ENCODE measurements at places on chromosomes 11 and 22. TPM values are rescaled to one million over a fixed set of nuclear protein-coding genes. Genes with fewer than 3 reads are reported as not detected.

GRCh38 chr11:83027794-83028193 lies 43.9 kb downstream of the RAB30 start:
- no peaks in the 10 kb centered on the region for H3K36me3 ChIP-seq
- H3K27me3 ChIP-seq: no peaks in the 10 kb centered on the region
- H3K27ac ChIP-seq: no peak overlapping the region
- DNase-seq: no peak
- H3K4me1 ChIP-seq: peaks cover 28% of the 10 kb centered on the region

DNA sequence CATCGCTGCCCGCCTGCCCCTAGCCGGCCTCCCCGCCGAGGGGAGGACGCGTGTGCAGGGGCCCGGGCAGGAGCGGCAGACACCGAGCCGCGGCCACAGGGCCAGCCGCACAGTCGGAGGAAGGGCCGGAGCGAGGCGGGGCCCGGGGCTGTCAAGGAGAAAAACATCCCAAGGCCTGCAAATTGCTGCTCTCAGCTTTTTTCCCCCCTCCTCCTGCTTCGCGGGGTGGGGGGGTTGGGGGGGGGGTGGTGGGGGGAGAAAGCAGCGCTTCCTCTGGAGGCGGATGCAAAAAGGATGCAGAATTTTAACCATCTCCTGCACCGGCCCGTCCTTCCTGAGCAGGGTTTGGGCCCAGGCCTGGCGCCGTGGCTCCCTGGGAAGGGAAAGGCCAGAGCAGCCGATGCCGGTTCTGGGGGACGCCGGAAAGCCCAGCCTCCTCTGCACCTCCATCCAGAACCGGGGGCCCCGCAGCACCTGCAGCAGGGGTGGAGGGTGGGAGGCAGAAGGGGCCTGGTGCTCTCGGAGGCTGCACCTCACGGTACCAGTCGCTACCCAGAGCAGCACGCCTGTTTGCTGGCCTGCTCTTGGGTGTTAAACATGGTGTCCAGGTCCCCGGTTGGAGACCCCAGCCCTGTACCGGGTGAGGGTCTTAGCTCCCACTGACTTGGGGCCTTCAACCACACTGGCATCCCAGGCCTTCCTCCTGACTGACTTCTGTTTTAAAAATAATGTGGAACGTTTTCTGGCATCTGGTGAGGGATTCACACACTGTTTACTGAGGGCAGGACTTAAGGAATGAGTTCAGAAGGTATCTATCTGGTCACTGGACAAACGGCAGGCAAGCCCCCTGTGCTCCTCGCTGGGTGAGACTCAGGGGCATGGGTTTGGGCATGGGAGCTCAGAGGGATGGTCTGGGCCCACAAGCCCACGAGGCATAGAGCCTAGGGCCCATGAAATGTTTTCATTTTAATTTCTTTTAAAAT lies 77.4 kb upstream of the WNT7B start:
- H3K4me3 ChIP-seq: peak overlapping the region; percentile 80
- peak overlapping the region; percentile 99 for H3K27ac ChIP-seq
- peak; percentile 52 for DNase-seq

DNA sequence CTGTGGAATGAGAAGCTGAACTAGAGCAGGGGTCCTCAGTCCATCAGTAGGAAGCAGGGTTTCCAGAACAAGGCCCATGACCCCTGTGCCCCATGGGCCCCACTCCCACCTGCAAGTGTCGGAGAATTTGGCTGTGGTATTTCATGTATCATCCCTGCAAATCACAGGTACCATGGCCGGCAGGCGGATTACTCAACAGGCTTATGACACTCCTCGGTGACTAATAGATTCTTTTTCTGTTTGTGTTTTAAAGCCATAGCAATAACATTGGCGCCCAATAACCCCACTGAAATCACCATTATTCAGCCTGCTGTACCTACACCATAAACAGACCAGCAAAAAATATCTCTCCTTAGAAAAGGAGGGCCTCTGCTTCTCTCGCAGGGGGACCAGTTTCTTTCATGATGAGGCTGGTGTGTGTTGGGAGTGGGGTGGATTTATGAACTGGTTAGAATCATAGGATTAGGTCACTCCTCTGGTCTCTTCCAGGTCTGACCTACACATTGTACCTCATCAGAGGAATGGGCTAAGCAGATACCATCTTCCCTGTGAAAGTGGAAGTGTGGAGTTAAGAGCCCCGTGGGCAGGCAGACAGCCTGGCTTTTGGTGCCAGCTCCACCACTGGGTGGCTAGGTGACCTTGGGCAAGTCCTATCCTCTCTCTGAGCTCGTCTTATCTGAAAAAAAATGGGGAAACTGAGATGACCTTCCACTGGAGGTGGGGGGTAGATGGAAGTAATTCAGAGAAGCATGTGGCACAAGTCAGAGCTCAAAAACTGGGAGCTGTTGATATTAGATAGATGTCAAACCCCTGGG lies 60.2 kb upstream of the WNT11 start:
- no peaks in the 10 kb centered on the region for H3K4me1 ChIP-seq
- no peaks in the 10 kb centered on the region for H3K27me3 ChIP-seq

GRCh38 chr11:19474954-19475721 lies 234.4 kb upstream of the E2F8 start:
- H3K4me1 ChIP-seq: no peaks in the 10 kb centered on the region
- no peak for DNase-seq
- H3K4me3 ChIP-seq: no peak overlapping the region
- no peaks in the 10 kb centered on the region for H3K36me3 ChIP-seq
- peaks cover 8% of the 10 kb centered on the region for H3K27me3 ChIP-seq

GRCh38 chr11:112958670-112959069 lies 2.5 kb upstream of the NCAM1 start:
- H3K4me1 ChIP-seq: peaks cover 22% of the 10 kb centered on the region
- no peak overlapping the region for H3K27ac ChIP-seq
- no peak for DNase-seq
- peaks cover 29% of the 10 kb centered on the region for H3K27me3 ChIP-seq

DNA sequence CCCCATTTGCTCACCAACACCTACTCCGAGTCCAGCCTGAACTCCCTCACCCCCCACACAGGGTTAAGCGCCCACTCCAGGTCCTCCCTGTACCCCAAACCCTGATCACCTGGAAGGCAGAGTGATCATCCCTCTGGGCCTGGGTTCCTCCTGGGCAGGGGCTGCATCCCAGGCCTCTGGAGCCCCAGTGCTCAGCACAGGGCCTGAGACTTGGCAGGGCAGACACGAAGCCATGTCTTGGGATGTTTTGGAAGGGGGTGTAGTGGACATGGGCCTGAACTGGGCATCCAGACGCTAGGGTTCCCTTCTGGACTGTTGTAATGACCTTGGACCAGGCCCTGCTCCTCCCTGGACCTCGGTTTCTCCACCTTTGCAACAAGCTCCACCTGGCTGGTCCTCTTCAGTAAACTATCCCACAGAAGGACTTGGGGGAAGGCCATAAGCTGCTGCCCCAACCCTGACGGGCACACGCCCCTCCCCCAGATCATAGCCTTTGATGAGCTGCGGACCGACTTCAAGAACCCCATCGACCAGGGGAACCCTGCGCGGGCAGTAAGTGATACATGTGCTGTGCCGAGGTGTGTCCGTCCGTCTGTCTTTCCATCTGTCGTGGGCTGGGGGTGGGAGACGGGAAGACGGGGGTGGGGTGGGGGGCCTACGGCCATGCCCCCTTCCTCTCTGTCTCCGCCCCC lies 3.9 kb downstream of the CNIH2 start:
- H3K4me1 ChIP-seq: peaks cover 33% of the 10 kb centered on the region
- H3K36me3 ChIP-seq: peaks cover 31% of the 10 kb centered on the region
- DNase-seq: no peak
- H3K4me3 ChIP-seq: no peak overlapping the region
- H3K27ac ChIP-seq: no peak overlapping the region

DNA sequence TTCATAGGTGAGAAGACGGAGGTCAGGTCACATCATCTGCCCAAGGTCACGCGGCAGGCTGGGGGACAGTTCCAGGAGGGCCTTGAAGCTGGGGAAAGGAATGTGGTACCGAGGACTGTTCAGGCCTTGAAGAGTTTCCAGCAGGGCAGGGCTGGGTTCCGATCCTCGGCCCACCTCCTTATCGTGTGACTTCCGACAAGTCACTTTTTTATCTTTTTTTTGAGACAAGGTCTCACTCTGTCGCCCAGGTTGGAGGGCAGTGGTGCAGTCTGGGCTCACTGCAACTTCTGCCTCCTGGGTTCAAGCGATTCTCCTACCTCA lies 623 bp downstream of the NDUFS8 start:
- no peaks in the 10 kb centered on the region for H3K27me3 ChIP-seq
- DNase-seq: no peak

DNA sequence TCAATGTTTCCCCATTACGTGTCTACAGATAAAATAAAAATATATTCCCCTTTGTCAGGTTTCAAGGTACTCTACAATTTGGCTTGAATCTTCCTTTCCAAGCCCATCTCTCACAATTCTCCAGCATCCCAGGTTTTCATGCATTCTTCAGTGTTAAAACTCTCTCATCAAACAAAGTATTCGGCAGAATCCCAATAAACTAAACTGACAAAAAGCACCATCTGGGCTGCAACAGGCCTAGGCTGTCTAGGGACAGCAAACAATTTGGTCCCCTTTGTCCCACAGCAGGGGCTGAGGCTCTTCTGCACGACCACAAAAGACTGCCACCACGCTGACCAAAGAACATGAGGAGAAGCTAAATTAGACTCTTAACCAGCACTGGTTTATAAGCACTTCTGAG lies 159.4 kb downstream of the CADM1 start:
- no peaks in the 10 kb centered on the region for H3K27me3 ChIP-seq
- H3K27ac ChIP-seq: no peak overlapping the region
- H3K4me3 ChIP-seq: no peak overlapping the region
- H3K4me1 ChIP-seq: no peaks in the 10 kb centered on the region
- no peaks in the 10 kb centered on the region for H3K36me3 ChIP-seq

DNA sequence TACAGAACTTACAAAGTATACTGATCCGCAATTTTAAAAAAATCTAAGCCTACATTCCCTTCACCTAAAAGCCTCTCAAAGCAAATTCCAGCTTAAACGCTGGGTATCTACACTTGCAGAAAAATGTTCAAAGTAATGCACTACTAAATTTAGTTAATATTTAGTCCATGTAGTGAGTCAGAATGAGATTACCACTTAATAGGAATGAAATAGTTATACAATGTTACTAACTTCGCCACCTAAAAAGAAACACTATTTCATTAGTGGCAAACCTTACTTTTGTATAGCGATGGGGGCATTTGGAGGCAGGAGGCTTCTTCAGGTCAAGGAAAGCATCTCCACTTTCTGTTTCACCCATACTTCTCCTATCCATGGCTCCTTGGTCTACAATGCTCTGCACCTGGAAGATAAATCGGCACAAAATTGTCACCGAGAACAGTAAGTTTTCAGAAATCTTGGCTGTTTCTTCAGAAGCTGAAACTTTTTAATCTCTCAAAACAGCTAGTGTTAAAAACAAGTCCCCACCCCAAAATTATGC lies 1.2 kb downstream of the EIF4ENIF1 start:
- peak overlapping the region; percentile 94 for H3K27ac ChIP-seq
- peaks cover 21% of the 10 kb centered on the region for H3K36me3 ChIP-seq
- peaks cover 67% of the 10 kb centered on the region for H3K4me1 ChIP-seq
- H3K27me3 ChIP-seq: no peaks in the 10 kb centered on the region
- DNase-seq: no peak

GRCh38 chr22:39449708-39450107 lies 7.1 kb upstream of the MGAT3 start:
- H3K36me3 ChIP-seq: no peaks in the 10 kb centered on the region
- H3K27ac ChIP-seq: no peak overlapping the region
- no peak overlapping the region for H3K4me3 ChIP-seq
- peak; percentile 34 for DNase-seq
- H3K27me3 ChIP-seq: no peaks in the 10 kb centered on the region

GRCh38 chr11:1564535-1565172 lies 7.4 kb downstream of the DUSP8 start:
- peaks cover 49% of the 10 kb centered on the region for H3K36me3 ChIP-seq
- H3K4me1 ChIP-seq: peaks cover 15% of the 10 kb centered on the region
- no peaks in the 10 kb centered on the region for H3K27me3 ChIP-seq
- H3K4me3 ChIP-seq: no peak overlapping the region

GRCh38 chr11:73399636-73400035 lies 23.4 kb downstream of the RELT start:
- no peak for DNase-seq

DNA sequence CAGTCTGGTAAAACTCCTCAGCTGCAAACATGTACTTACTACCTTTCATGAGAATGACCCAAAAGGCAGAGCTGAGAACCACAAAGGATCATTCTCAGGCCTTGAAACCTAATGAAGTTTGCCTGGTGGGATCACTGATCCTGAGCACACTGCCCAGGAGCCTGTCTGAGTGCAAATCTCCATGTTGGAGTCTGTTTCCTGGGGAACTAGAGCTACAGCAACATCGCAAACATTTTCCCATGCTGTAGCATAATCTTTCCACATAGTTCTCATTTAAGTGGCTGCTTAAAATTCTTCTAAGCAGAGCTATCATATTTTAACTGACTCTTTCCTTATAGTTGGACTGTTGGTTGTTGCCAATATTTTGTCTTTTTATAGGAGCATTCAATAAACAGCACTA lies 58.5 kb downstream of the GUCY1A2 start:
- H3K27ac ChIP-seq: no peak overlapping the region
- H3K4me3 ChIP-seq: no peak overlapping the region
- H3K36me3 ChIP-seq: no peaks in the 10 kb centered on the region
- DNase-seq: no peak

DNA sequence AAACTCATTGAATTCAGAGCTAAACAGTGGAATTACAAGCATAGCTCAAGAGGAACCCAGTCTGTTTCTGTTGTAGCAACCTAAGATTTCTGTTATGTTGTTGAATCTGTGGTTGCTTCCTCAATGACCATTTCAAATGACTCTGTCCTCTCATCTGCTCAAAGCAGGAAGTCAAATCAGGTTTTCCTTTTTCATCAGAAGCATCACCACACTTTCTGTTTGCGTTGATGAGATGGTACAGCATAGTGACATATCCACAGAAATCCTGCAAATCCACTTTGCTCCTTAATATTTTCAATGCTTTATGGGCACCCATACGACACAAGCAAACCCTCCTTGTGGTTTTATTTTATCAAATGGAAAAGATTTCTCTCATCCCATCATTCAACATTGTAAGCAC lies 12.6 kb upstream of the UCP2 start:
- no peaks in the 10 kb centered on the region for H3K36me3 ChIP-seq
- H3K4me1 ChIP-seq: no peaks in the 10 kb centered on the region
- H3K27ac ChIP-seq: no peak overlapping the region
- no peak for DNase-seq
- H3K27me3 ChIP-seq: no peaks in the 10 kb centered on the region
- H3K4me3 ChIP-seq: no peak overlapping the region

- no peak overlapping the region for H3K4me3 ChIP-seq
- no peaks in the 10 kb centered on the region for H3K36me3 ChIP-seq
- H3K4me1 ChIP-seq: peaks cover 10% of the 10 kb centered on the region
- peak overlapping the region; percentile 57 for H3K27ac ChIP-seq
- no peak for DNase-seq
Observed at GRCh38 chr11:59273373-59273841, 60.7 kb upstream of the MPEG1 start.

- H3K4me3 ChIP-seq: no peak overlapping the region
- peaks cover 2% of the 10 kb centered on the region for H3K27me3 ChIP-seq
- no peak for DNase-seq
- no peak overlapping the region for H3K27ac ChIP-seq
- no peaks in the 10 kb centered on the region for H3K4me1 ChIP-seq
- no peaks in the 10 kb centered on the region for H3K36me3 ChIP-seq
Observed at GRCh38 chr11:121665206-121665838, 212.6 kb upstream of the SORL1-AS1 start.

GRCh38 chr11:46895821-46896220 lies 22.5 kb downstream of the LRP4 start:
- H3K27me3 ChIP-seq: no peaks in the 10 kb centered on the region
- no peak overlapping the region for H3K4me3 ChIP-seq
- H3K36me3 ChIP-seq: peaks cover 52% of the 10 kb centered on the region
- H3K27ac ChIP-seq: no peak overlapping the region
- no peak for DNase-seq

The THY1 gene
- 8.1 TPM for total RNA-seq

The INPP5J gene
- 9.1 TPM for total RNA-seq

The CALCA gene
- not detected for total RNA-seq

The TMEM191C gene
- total RNA-seq: not detected

The PGA5 gene
- total RNA-seq: 190 TPM

The F2 gene
- not detected for total RNA-seq

Data from stomach (tissue), 19 donors.